ENCODE measurements at places on chromosomes 5 and 9.

DNA sequence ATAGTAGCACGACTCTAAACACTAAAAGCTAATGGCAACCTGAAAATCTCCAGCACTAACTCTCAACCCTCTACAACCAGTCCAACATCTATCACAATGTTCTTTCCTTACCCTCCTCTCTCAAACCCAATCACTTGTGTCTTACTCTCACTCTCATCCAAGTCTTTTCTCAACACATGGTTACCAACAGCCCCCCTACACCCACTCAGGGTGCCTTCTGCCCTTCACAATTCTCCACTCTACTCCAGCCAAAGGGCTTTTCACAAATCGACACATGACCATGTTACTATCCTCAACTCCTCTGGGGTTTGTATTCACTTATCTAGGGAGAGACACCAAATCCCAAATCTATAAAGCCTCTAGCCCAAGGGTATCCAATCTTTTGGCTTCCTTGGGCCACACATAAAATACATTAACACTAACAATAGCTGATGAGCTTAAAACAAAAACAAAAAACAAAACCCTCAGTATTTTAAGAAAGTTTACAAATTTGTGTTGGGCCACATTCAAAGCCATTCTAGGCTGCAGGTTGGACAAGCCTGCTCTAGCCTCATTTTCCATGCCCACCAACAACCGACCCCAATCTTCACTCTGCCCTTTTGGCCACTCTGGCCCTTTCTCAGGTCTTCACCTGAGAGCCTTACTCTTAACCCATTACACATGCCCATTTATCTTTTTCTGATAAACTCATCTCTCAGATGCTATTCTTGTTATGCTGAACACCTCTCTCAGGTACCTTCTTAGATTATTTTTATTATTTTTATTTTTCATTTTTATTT lies 11.7 kb downstream of the HSPA9 start:
- no peak for DNase-seq

DNA sequence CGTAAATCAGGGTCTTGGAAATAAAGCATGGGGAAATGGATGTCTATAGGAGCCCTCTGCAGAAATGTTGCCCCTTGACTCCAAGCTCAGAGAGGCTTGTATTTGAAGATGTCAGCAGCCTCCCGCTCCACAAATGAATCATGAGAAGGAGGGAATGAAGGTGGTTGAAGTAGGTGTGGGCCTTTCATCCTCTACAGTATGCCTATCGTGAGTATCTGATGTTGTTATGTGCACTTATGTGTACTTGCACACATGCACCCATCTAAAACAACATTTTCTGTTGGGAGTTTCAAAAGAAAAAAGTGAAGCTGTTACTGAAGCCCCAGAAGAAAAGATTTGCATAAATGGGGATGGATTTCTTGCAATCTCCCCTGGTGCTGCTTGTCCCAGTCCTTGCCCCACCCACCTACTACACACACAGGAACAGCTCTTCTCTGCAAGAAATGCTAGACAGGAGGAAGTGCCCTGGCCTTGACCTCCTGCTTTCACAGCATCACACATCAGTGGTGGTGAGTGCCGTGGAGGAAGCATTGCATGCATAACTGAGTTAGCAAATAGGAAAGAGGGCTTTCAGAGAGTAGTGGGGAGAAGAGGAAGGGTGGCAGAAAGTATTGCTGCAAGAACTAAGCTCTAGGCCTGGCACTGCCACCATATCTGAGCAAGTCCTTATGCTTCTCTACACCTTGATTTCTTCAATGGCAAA lies 156.1 kb downstream of the SNX18 start:
- no peak for DNase-seq

DNA sequence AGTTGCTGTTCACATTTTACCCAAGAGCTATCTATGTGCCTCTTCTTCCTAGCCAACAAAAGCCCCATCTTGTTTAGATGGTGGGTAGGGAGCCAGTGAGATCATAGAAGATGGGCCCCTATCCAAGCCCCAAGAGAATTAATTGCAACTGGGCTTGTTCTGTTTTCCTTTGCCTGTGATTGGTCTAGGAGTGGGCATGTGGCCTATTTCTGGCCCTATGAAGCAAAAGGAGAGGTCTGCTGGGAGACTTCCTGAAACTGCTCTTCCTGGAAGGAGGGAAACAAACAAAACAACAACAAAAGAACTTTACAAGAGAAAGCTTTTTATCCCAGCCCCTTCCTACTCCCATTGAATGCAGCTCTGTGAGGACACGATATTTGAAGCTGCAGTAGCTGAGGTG lies 32.5 kb upstream of the ALDOB start:
- no peak for DNase-seq

GRCh38 chr9:16866587-16866986 lies 3.9 kb downstream of the BNC2 start:
- no peak for DNase-seq

DNA sequence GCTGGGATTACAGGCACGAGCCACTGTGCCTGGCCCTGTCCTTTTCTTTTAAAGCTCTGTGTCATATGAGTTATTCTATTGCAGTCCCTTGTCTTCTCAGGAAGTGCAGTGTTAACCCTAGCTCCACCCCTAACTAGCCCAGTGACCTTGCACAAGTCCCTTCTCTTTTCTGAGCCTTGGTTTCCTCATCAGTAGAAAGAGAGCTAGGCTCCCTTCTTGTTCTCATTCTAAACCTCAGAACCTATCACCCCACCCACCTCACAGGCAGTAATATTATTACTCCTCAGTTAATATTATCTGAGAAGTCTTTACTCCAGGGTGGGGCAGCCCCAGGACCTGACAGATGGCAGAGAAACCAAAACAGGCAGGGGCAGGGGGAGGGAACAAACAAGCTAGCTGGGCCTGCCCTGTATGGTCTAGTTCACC lies 7.2 kb downstream of the CYFIP2 start:
- DNase-seq = no peak

DNA sequence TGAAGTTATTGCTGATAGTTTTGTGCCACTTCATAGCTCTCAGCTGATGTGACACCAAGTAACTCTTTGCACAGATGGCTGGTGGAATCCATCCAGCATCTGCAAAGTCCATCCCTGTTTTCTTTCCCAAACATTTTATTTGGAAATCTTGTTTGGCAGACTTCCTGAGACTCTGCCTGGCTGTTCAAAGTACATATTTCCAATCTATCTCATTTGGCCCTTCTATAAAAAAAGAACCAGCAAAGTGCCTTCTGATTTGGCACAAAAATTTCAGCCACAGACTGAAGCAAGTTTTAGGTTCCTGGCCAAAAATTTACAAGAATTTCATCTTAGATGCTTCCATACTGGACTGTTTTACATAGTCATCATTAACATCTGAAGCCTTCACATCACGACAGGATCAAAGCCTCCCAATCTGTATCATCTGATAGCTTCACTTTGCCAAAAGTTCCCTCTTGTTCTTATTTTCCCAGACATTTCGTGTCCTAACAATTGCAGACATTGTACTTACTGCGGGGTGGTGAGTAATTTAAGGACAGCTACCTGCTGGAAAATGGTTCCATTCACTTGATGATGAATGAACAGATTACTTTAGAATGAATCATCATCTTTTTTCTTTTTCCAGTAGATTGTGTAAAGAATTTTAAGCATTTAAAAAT lies 377.3 kb downstream of the KIAA0825 start:
- no peak for DNase-seq

DNA sequence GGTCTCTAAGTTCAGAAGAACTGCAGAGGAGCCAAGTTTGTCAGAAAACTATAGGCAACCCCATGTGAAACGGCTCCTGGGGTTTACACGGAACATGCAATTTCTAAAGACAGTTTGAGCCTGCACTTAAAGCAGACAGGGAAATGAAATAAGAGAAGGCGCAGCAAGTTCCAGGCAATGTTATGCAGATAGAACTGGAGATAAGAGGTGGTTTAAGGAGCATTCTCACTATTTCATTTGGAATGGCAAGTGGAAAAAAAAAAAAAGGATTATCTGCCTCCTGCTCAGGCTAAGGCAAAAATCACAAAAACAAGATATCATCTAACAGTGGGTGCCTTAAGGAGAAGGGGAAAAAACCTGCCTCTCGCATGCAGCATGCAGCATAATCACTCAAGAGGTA lies 2252.4 kb downstream of the MAT2B start:
- DNase-seq = no peak

GRCh38 chr9:134413890-134414623 lies 87.8 kb downstream of the RXRA start:
- DNase-seq = no peak

DNA sequence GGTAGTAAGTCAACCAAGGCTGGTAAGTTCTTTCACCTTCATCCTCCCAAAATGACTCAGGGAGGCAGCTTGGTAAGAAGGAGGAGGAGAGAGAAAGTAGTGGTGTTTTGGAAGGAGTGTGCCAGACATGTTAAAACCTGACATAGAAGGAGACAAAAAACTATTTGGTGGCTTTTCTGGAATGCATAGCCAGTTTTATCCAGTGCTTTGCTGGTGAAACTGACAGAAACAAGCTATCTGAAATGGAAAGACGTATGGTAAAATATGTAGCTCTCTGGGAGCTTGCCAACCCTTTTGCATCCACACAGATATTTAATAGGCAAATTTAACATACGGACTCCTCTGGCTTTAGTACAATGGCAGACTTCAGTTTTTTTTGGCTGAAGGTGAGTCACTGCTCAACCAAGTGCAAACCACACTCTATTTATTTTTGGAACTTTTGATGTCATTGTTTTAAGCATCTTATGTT lies 45.4 kb downstream of the RAB14 start:
- no peak for DNase-seq

- no peak for DNase-seq
Observed at GRCh38 chr5:147558826-147559225, 49.0 kb upstream of the DPYSL3 start.

DNA sequence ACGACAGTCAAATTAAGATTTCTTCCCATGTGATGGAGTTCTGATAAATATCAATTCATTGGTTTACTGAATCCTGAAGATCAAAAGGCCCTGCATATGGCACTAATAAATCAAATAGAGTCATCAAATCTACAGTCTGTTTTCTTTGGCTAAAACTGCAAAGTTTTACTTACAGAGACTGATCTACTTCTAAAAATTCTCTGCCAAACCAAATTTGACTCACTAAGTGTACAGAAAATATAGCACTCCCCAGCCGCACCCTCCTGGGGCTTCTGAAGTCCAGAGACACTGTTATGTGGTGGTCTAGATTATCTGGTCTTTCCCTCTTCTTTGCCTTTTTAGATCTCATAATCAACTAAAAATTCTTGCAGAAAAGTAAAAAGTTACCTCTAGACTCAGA lies 237.7 kb downstream of the MLLT3 start:
- no peak for DNase-seq

- no peak for DNase-seq
Observed at GRCh38 chr9:9045072-9045471, 1245.5 kb upstream of the DMAC1 start.

- DNase-seq = no peak
Observed at GRCh38 chr5:126383776-126384175, 39.4 kb upstream of the GRAMD2B start.

DNA sequence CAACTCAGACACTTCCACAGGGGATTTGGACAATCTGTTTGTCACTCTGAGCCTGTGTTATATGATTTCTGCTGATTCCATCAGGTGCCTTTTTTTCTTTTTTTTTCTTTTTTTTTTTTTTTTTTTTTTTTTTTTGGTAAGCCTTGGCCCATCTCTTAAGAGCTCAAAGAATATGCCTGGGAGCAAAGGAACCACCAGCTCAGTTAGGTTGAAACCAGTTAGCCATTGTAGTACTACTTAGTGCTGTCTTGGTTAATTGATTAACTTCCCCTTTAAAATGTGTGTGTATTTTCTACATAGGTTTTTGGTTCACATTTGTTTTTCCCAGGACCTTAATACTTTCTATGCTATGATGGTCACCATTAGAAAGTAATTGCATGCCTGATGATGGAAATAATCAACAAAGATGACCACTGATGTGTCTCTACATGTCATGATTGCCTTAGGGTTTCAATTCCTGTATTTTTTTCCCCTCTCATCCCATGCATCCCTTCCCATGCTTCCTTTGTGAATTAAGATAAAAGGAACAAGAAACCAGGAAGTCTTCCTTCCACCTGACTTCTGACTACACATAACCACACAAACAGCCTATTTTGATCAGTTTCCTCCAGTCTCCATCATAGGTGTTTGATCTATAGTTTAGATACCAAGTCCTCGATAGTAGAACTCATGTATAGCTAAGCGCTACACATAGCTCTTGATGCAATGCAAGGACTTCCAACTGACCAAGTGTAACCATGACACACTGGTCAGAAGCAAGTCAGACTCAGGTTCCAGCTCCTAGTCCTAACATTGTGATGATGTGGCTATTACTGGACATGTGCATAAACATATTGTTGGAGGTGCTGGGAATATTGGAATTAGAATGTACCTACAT lies 306.1 kb downstream of the EFNA5 start:
- no peak for DNase-seq

- DNase-seq = no peak
Observed at GRCh38 chr5:152953788-152954483, 536.5 kb upstream of the GRIA1 start.

DNA sequence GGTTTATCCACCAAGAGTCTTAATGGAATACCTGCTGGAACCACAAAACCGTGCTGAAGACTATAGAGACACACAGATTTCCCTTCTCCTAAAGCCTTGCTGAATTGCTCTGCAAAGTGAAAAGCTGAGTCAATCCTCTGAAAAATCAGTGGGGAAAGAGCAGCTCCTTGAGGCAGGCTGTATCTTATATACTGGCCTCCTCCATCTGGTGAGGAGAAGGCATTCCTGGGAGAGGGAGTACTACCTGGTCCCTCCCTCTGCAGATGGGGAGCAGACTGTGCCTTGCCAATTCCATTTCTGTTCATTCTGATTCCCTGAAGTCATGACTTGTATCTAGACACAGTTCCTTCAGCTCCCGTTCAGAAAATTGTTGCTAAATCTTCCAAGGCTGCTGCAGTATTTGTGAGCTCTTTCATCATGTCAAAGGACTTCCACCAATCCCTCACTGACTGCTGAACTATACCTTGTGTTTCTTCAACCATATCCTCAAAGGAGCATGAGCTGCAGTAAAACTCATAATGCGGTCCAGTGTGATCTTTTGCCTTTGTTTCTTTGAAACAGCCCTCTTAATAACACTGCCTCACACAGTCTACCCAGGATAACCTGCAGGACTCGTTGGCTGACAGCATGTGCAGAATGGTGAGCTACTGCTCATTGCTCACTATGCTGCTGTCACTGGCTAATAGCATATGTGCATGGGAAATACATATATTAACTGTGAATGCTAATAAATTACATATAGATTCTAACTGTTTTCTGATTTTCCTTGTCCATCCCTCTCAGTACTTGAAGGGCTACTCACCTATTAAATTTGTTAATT lies 84.5 kb downstream of the FOXD1 start:
- no peak for DNase-seq

DNA sequence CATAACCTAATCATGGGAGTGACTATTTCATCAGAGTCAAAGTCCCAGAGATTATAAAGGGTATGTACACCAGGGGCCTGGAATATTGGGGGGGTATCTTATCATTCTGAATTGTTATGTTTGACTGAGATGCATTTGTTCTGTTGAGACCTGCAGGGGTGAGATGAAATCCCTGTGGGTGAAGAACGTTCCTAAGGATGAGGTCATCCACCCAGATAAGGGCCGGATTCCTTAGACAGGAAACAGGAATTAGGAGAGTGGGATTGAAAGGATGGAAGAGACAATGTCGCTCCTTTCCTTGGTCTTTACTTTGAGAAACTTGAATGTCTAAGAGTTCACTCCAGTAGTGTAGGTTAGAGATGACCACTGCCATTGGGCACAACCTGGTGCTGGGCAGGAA lies 54.7 kb downstream of the GAS1 start:
- DNase-seq = no peak

- DNase-seq = no peak
Observed at GRCh38 chr9:126033956-126034355, 286.8 kb downstream of the PBX3 start.
